Fibroblast of villous mesenchyme (primary cell): ENCODE measurements at places on chromosomes 5 and 9.

- no peak for DNase-seq
Observed at GRCh38 chr5:82298668-82299067, 20.5 kb upstream of the RPS23 start.

- peak; percentile 42 for DNase-seq
Observed at GRCh38 chr5:133287500-133287899, 235.7 kb downstream of the HSPA4 start.

GRCh38 chr9:137114613-137115393 lies at the start of gene DPP7:
DPP7 (minus strand) TSS chr9:137114733; CDS start chr9:137114713, 20 bp downstream.
- peak; percentile 51 for DNase-seq

DNA sequence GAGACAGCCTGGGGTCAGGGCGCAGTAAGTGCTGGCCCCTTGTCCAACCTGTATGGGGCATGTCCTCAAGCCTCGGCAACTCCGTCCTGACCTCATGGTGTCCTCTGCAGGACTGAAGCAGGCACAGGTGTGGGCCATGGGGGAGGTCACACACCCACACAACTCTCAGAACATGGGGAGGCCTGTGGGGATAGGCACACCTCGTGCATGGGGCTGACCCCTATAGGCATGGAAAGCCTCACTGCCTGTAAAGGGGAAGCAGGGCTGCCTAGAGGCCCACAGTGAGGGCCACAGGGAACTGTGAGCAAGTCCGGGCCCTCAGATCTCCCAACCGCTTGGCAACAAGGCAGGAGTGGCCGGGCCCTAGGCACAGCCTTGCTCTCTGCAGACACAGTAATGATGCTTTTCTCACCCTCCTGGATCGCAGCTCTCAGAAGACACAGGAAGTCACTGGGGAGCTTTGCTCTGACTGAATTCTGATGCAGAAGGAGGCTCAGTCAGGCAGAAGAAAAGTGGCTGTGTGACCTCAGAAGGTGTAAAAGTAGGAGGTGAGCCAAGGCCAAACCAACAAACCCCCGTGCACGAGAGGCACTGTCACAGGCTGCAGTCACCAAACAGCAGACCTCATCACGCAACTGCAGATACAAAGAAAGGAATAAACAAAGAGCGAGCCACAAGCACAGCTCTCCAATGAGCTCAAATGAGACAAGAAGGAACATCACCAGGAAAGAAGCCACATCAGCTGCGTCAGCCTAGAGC lies 5.4 kb downstream of the IPPK start:
- no peak for DNase-seq

GRCh38 chr9:130791303-130791894 lies 43.7 kb upstream of the ABL1 start:
- no peak for DNase-seq

GRCh38 chr5:171425596-171426244 lies 6.3 kb downstream of the FGF18 start:
- no peak for DNase-seq

GRCh38 chr5:142959683-142960657 lies 189.8 kb downstream of the ARHGAP26 start:
- peak; percentile 82 for DNase-seq

DNA sequence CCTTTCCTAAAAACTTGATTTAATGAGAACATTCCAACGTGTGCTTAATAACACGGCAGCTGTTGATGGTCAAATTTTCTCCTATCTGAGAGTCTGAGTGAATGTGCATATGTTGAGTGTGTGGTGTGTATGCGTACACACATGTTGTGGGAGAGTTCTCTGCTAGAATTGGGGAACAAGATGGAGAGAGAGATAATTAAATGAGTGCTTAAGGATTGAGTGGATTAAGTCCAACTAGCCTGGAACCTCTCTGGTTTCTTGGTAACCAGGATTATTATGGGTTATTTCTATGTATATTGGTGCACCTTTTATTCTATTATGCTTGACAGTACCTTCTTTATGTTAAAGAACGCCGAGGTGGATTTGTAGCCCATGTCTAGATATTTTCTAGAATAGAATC lies 36.4 kb upstream of the TNFAIP8 start:
- DNase-seq: no peak

GRCh38 chr9:72424131-72424530 lies 59.1 kb upstream of the ZFAND5 start:
- DNase-seq: no peak

DNA sequence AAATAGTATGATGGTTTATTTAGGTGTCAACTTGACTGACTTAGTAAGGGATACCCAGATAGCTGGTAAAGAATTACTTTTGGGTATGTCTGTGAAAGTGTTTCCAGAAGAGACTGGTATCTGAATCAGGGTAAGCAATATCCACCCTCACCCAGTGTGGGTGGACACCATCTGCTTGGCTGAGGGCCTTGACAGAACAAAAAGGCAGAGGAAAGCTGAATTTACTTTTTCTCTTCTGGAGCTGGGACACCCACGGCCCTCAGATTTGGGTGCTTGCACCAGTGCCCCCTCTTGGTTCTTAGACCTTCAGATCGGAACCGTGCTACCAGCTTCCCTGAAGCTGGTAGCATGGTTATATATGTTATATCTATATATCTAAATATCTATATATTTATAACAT lies 489.5 kb upstream of the MPDZ start:
- DNase-seq: no peak

GRCh38 chr9:136095070-136096058 lies at the start of gene NACC2:
NACC2 (minus strand) TSS chr9:136095289; CDS start chr9:136050521, 44,768 bp downstream.
- DNase-seq: peak; percentile 68

GRCh38 chr5:56610093-56610698 lies 205.2 kb upstream of the MAP3K1 start:
- no peak for DNase-seq

- DNase-seq: no peak
Observed at GRCh38 chr9:133440874-133441273, 18.7 kb downstream of the ADAMTS13 start.

DNA sequence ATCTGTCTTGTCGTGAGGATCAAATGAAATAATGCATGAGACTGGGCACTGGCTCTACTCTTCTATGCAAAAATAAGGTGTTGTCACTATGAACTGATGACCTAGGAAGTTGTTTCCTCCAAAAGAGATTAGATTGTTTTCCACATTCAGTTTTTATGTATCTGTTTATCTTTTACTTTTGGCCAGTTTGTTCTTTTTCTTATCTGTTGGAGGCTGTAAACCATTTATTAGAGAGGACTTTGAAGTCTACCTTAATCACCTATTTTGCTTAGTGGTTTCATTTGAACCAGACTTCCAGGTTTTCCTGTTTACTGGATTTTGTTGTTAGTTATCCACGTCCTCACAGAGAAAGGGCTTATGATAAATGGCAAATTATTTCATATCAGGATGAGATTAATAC lies 21.5 kb upstream of the GDA start:
- no peak for DNase-seq

DNA sequence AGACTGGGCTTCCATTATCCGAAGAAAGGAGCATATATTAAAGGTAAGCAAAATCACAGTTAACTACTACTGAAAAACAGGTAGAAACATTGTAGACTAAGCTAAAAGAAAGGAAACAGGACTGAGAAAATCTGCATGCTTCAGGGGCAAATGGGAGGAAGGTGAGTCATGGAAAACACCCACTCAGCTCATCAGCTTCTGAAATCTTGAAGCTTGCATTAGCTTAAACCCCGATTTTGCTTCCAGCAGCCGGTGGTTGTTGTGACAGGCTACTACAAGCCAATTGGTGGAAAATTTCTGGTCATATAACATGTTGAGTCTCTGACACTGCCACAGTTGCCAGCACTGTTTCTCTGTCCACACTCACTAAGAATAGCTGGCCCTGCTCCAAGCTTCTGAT lies 179.6 kb upstream of the PUM3 start:
- no peak for DNase-seq

DNA sequence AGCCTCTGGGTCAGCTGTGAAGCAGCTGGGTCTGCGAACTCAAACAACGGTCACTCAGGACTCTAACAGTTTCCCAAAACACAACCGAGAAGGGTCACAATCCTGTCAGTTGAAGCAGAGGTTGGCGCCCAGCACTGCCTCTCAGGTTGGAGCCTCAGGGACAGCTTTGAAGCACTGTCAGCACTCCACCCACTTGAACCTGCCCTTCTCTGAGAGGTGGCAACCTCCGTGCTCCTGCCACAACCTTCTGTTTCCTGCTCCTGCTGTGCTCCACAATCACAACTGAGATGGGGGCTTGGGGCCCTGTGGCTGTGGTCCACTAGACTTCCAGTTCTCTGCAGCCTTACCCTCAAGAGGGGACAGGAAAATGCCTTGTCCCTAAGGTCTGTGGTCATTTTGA lies 21.7 kb upstream of the LCP2 start:
- no peak for DNase-seq

DNA sequence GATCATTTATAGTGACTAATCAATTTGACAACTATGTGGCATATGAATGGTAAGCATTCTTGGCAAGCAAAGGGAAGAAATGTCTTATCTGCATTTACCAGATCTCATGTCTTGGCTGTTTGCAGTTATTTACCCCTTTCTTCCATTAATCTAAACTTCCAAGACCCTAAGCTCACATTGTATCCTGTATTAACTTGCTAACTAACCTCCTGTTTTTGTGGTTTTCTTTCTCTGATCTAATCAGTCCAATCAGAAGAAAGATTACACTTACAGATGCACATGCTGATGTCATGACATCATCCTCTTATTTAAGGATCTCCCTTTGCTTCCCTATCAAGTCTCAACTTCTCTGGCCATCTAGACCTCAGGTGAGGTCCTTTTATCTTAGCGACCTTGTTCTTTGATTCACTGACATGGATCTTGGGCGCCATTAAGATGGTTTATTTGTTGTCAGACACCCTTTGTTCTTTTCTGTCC lies 95.5 kb downstream of the F2RL2 start:
- peak; percentile 8 for DNase-seq

GRCh38 chr5:77353251-77353650 lies 138.9 kb downstream of the WDR41 start:
- DNase-seq: no peak

GRCh38 chr9:110850401-110851135 lies 182.0 kb downstream of the MUSK start:
- DNase-seq: no peak

- DNase-seq: no peak
Observed at GRCh38 chr5:149792540-149793255, 62.6 kb downstream of the PPARGC1B start.

DNA sequence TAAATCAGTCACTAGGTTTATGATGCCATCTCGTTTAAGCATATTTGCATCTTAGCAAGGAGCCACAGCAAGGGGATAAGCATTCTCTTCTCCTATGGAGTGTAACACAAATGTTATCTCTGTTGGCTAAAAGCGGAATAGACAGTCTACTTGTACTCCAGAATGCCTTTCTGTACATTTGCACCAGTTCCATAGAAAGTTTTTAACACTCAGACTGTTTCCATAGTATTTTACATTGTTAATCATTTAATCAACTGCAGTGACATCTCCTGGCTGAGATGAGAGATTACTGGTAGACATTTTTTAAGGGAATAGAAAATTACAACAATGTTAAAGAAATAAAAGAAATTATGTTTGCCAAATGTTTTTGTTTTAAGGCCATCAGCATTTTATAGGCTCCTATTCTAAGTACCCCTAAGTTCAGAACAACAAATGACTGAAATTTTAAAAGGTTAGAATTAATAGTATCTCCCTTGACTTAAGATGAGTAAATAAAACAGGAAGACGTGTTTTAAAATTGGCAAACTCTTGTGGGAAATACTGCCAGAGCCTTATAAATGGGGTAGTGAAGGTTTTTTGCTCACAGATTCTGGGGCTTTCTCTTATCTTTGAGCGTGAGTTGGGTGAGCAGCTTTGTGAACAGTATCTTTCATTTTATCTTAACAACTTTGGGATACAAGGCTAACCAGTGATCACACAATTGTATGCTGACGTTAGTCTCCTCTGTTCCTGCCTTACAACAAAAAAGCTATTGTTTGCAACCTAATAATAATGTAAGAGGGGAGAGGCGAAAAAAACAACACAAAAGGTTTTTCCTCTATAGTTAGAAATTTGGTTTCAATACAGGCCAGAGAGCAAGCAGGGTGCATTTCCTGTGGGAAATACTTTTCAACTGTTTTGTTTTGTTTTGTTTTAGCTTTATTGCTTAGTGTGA lies 294.3 kb downstream of the FBXL7 start:
- peak; percentile 15 for DNase-seq

DNA sequence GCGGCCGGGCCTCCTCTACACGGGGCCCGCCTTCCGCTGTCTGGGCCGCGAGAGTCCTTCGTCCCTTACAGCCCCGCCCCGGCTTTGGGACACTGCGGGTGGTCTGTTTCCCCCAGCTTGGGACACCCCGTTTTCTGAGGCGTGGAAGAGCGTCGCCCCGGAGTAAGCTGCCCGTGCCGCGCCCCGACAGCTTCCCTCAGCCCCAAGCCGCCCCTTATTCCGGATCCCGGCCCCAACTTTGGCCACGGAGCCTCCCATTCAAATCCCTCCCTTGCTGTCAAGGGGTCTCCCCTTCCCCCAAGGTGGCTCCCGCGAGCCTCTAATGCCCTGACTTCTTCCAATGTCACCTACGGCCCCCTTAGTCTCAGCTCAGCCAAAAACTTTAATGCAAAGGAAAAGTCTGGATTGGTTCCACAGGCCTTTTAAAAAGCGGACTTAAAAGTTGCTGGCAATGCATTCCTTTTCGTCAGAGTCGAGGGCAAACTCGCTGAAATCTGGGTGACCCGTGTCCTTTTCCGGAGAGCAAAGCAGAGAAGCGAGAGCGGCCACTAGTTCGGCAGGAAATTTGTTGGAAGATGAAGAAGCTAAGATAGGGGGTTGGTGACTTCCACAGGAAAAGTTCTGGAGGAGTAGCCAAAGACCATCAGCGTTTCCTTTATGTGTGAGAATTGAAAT lies 19.8 kb downstream of the EXOSC2 start:
- DNase-seq: peak; percentile 48

- DNase-seq: no peak
Observed at GRCh38 chr9:116504893-116505480, 182.1 kb upstream of the TRIM32 start.
